ENCODE measurements at places on chromosomes 2 and 18.

- DNase-seq: no peak
These were observed 5.2 kb downstream of the GNLY start for GRCh38 chr2:85699325-85699724.

- DNase-seq: no peak
These were observed 75.5 kb upstream of the ZNF532 start for GRCh38 chr18:58788971-58789875.

DNA sequence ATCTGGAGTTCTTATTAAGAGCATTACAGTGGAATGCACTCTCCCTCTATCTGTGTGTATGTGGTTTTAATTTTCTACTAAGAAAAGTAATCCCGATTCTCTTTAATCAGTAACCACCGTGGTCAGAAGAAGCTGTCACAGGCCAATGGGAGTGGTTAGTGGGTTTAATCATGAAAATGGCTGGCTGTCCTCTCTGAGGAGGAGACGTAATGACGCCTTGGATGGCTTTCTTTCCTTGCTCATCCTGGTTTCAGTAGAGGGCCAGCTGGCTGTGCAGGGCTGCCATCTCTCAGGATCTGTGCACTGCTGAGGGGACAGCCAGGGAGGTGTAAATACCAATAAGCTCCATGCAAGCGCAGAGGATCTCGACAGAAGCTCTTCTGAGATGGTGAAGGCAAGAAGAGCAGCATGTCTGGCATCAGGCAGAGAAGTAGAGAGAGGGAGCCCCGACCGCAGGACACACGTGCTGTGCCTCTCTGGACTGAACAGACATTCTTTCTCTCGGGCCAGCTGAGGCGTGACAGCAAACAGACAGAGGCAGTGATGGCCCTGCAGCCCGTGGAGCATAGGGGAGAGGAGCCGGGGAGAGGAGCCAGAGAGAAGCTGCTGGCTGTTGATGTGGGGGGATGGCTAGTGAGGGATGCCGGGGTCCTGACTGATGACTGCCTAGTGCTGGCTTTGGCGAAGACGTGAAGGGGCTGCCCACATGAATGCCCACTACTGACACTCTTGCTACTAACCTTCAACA is 65.1 kb upstream of the DAPL1 start:
- DNase-seq: no peak

GRCh38 chr2:65371074-65371434 is 61.3 kb downstream of the SPRED2 start:
- no peak for DNase-seq

- no peak for DNase-seq
These were observed 41.7 kb upstream of the MALL start for GRCh38 chr2:110157153-110157793.

GRCh38 chr2:33304032-33304864 is 172.2 kb upstream of the RASGRP3 start:
- no peak for DNase-seq

- no peak for DNase-seq
These were observed 364.8 kb upstream of the SLC14A2 start for GRCh38 chr18:45250479-45250878.

- no peak for DNase-seq
These were observed 153.3 kb downstream of the TMEM182 start for GRCh38 chr2:102915128-102915527.

DNA sequence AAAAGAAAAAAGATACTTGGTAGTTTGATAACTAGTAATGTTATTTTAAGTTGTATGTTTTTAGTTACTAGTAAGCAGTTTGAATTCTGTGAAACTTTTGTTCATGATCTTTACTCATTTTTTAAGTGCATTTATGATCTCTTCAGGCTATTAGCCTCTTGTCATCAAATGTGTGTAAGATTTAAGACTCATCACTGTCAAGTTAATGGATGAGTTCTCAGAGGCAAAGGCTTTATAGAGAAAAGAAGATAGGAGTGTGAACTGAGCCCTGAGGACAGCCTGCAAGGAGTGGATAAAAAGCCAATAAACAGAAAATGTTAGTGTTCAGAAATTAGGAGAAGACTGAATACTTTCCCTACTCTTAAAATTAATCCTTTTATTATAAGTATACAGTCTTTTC is 13.5 kb downstream of the NDUFV2 start:
- no peak for DNase-seq

DNA sequence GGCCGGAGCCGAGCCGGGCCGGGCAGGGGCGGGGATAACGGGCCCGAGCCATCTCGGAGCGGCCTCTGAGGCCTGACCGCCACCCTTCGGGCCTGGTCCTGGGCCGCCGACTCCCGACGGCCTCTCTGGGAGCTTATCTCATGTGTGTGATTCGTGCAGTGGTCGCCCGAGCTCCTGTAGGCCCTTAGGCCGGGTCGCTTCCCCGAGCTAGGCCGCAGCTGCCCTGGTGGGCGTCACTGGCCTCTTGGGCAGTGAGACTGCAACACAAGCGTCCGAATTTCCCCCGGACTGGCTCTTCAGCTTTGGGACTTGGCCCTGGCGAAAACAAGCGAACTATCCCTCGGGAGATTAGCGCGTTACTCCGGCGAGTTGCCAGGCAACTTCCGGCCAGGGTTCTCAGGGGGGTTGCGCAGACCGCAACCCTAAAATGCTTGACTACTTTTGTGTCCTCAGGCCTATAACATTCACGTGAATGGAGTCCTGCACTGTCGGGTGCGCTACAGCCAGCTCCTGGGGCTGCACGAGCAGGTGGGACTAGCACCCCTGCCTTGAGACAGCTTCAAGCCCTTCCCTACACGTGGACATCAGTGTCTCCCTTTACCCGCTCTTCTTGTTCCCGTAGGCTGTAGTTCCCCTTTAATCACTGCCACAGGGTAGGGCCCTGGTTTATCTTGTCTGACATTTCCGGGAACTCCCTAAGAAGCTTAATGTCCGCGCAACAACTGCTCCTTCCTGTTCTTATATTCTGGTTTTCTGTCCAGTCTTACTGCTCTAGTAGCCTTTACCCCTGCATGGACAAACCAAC is 602 bp downstream of the SNX17 start:
- DNase-seq: no peak

DNA sequence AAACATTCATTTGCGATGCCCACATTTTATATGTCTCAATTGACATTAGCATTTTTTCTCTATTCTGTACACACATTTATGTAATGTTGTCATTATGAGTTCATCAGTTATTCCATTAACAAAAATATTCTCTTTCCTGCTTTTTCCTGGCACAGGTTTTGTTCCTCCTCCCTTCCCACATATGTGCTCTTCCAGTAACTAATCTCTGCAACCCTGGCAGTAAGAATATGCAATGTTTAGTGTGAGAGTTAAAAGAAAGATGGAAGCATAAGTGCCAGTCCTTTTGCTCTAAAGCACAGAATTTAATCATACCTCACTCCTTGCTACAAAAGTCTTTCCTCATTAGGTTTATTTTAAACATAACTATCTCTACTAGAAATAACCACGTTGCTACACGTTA is 155.8 kb upstream of the ERBB4 start:
- DNase-seq: no peak

DNA sequence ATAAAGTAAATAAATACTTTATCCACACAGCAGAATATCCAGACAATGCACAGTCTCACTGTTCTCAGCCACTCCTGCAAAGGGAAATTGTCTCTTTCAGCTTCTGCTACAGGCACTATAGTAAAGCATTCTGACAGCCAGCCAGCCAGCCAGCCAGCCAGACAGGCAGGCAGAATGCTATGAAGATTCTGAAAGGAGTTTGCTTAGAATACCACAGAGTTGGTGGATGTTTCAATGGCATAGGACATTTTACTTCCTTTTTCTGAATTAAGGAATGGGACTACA is 116.1 kb upstream of the CYP26B1 start:
- no peak for DNase-seq

DNA sequence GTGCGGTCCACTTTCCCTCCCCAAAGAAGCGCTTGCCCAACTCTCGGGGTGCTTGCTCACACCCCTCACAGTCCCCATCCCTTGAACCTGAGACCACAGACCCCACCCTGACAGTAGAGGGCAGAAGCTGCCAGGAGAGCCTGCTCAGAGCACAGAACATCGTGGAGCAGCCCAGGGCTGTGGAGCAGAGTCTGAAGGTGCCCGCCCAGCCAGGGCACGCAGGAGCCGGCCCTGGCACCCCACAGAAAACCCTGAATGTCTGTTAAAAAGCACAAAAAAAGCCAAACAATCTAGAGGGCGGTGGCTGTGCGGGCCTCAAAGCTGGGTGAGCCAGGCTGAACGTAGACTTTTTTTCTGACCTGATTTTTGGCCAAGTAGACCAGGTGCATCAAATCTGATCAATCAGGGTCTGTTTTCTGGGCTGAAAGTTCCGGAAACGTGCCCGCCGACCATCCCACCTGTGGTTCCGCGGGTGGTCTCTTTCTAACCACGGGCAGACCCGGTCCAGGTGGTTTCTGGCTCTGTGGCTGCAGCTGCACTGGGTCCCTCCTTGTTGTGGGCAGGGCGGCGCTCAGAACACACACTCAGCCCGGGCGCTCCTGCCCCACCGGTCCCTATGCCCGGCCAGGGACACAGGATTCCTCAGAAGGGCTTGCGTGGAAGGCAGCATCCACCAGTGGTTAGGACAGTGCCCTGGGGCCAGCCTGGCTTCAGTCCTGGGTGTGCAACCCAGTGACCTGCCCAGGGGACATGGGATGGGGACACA is 66.3 kb downstream of the SLC66A2 start:
- DNase-seq: no peak

GRCh38 chr2:12718015-12718671 is 1.4 kb downstream of the TRIB2 start:
- no peak for DNase-seq

GRCh38 chr2:44967727-44968432 is 26.4 kb downstream of the SIX3 start:
- no peak for DNase-seq

DNA sequence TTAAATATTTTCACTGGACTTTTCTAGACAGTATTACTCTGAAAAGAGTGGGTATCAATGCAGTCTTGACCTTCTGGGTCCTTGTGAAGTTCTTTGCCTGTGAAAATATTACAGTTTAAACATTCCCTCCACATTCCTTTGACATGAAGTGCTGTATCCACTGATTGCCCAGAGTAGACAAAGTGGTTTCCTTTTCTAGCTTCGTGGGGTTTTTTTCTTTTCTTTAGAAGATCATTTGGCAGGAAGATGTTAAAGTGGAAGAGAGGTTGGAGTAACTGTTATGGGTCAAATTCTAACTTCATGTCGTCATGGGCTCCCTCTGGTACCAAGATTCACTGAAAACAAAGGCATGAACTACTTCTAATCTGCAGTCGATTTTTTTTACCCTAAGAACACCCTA is 496.9 kb downstream of the EPHA4 start:
- DNase-seq: no peak

DNA sequence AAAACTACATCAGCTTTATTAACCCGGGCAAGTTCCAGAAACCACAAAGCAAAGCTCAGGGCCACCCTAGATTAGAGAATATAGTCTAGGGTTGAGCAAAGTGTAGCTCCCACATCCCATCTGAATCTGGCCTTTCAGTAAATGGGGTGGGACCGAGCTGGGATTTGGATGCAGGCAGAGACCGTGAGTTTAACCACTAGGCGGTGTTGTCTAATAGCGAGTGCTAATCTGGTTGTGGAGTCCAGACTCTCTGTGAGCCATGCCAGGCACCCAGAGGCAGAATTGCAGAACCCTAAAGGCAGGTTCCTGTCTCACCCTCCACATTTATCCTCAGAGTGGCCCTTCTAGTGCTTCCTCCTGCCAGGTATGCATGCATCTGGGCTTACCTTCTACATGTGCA is 435.9 kb downstream of the TSN start:
- no peak for DNase-seq

GRCh38 chr18:77520767-77521166 is 271.1 kb downstream of the GALR1 start:
- no peak for DNase-seq

DNA sequence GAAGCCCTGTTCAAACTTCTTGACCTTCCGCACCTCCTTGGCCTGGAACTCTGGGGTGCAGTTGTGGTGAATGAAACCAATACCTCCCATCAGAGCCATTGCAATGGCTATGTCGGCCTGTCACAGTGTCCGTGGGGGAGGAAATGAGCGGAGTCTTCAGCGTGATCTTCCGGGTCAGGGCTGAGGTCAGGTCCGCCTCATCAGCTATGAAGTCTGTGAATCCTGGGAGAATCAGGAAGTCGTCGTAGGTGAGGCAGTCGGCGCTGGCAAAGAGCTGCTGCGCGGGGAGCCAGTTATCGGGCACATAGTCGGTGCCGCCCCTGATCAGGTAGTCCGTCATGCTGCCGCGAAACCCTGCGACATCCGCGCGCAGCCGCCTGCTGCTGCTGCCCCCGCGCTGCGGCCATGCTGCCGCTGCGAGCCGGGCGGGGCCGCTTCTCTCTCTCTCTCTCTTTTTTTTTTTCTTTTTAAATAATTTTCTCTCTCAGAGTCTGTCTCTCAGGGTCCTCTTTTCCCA is 154.1 kb upstream of the ZSWIM2 start:
- DNase-seq: no peak

- DNase-seq: no peak
These were observed 565.1 kb upstream of the GCFC2 start for GRCh38 chr2:76275788-76276187.

DNA sequence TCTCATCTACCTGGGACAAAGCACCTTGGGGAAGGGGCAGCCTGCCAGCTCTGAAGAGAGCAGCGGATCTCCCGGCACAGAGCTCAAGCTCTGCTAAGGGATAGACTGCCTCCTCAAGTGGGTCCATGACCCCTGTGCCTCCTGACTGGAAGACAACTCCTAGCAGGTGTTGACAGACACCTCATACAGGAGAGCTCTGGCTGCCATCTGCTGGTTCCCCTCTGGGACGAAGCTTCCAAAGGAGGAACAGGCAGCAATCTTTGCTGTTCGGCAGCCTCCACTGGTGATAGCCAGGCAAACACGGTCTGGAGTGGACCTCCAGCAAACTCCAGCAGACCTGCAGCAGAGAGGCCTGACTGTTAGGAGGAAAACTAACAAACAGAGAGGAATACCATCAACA is 549.9 kb upstream of the LRATD1 start:
- DNase-seq: no peak

- DNase-seq: no peak
These were observed 18.7 kb downstream of the CLK1 start for GRCh38 chr2:200845669-200846325.

- DNase-seq: no peak
These were observed at the start of gene CERKL for GRCh38 chr2:181656450-181657291. Gene CERKL (minus strand): TSS chr2:181657105. CDS start chr2:181657006, 99 bp downstream.

DNA sequence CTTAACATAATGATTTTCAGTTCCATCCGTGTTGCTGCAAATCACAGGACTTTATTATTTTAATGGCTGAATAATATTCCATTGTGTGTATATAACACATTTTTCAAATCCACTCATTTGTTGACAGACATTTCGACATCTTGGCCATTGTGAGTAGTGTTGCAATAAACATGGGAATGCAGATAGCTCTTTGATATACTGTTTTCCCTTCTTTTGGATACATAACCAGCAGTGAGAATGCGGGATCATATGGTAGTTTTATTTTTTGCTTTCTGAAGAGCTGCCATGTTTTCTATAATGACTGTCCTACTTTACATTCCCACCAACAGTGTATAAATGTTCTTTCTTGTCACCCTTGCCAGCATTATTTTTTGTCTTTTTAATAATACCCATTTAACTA is 420.3 kb upstream of the CHAC2 start:
- DNase-seq: no peak

GRCh38 chr2:44705356-44705755 is 236.1 kb upstream of the SIX3 start:
- DNase-seq: no peak

Measured in T follicular helper cell (primary cell).